ENCODE measurements at places on chromosomes 2 and 18.

- DNase-seq: no peak
- H3K4me1 ChIP-seq: no peaks in the 10 kb centered on the region
- no peaks in the 10 kb centered on the region for H3K36me3 ChIP-seq
- no peaks in the 10 kb centered on the region for H3K27me3 ChIP-seq
- no peak overlapping the region for H3K4me3 ChIP-seq
- no peak overlapping the region for H3K27ac ChIP-seq
These were observed 56.7 kb downstream of the OSR1 start for GRCh38 chr2:19301706-19302105.

- H3K4me1 ChIP-seq: no peaks in the 10 kb centered on the region
- no peak overlapping the region for H3K27ac ChIP-seq
- no peak overlapping the region for H3K4me3 ChIP-seq
- H3K36me3 ChIP-seq: no peaks in the 10 kb centered on the region
- H3K27me3 ChIP-seq: no peaks in the 10 kb centered on the region
These were observed 291.2 kb downstream of the TCF4 start for GRCh38 chr18:55296778-55297177.

DNA sequence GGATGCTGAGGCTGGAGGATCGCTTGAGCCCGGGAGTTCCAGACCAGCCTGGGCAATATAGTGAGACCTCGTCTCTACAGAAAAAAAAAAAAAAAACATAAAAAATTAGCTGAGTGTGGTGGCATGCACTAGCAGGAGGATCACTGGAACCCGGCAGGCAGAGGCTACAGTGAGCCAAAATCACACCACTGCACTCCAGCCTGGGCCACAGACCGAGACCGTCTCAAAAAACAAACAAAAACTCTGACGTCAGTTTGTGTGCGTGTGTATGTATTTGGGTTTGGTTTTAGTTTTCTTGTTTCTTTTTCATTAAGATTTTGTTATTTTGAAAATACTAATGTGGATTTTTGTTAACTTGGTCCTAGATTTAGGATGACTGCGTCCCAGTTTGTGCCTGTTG is 19.0 kb downstream of the CEP68 start:
- H3K36me3 ChIP-seq: no peaks in the 10 kb centered on the region
- no peaks in the 10 kb centered on the region for H3K4me1 ChIP-seq
- no peak for DNase-seq
- H3K27me3 ChIP-seq: no peaks in the 10 kb centered on the region

DNA sequence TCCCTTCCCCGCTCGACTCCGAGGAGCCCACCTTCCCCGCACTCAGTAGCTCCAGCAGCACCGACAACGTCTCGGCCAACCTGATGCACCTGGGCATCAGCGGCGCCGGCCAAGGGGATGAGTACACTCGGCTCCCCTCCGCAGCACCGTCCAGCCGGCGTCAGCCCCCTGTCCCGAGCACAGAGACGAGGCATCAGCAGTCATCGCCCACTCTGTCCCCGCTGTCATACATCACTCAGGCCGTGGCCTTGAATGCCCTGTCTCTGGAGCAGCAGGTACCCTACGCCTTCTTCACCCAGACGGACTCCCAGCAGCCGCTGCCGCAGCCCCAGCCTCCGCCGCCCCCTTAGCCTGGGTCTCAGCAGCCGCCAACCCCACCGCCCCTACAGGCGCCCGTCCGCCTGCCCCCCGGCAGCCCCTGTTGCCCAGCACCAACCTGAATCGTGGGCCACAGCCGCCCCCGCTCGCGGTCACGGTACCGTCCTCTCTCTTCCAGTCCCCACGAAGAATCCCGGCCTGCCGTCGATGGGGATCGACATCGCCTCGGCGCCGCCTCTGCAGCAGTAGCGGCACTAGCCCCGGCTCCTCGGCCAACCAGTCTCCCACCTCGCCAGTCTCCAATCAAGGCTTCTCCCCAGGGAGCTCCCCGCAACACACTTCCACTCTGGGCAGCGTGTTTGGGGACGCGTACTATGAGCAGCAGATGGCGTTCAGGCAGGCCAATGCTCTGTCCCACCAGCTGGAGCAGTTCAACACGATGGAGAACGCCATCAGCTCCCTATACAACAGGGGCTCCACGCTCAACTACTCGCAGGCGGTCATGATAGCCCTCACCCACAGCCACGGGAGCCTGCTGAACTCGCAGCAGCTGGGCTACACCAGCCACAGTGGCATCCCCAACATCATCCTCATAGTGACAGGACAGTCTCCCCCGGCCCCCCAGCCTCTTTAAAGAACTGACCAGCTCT is 1195.9 kb upstream of the CHAC2 start:
- H3K27me3 ChIP-seq: no peaks in the 10 kb centered on the region
- H3K36me3 ChIP-seq: no peaks in the 10 kb centered on the region
- H3K27ac ChIP-seq: no peak overlapping the region
- no peak overlapping the region for H3K4me3 ChIP-seq
- no peak for DNase-seq

- H3K27ac ChIP-seq: no peak overlapping the region
- H3K4me1 ChIP-seq: no peaks in the 10 kb centered on the region
- H3K27me3 ChIP-seq: no peaks in the 10 kb centered on the region
- no peaks in the 10 kb centered on the region for H3K36me3 ChIP-seq
- no peak for DNase-seq
These were observed 28.0 kb downstream of the UBE2E3 start for GRCh38 chr2:181008407-181008806.

Measured in T-cell (primary cell).